ENCODE measurements at places on chromosomes 16 and 17. TPM values are rescaled to one million over a fixed set of nuclear protein-coding genes. Genes with fewer than 3 reads are reported as not detected.

- peak; percentile 25 for DNase-seq
Observed at GRCh38 chr17:37100231-37100630, 151.5 kb downstream of the AATF start.

GRCh38 chr17:9410301-9410700 lies 165.3 kb downstream of the STX8 start:
- DNase-seq = no peak

Gene ARL5C
- polyA plus RNA-seq = not detected

- DNase-seq = no peak
Observed at GRCh38 chr17:17366941-17367875, 64.0 kb downstream of the NT5M start.

- no peak for DNase-seq
Observed at GRCh38 chr17:76365256-76365903, 11.7 kb upstream of the PRPSAP1 start.

- DNase-seq = no peak
Observed at GRCh38 chr17:63983320-63983719, 10.6 kb upstream of the SCN4A start.

DNA sequence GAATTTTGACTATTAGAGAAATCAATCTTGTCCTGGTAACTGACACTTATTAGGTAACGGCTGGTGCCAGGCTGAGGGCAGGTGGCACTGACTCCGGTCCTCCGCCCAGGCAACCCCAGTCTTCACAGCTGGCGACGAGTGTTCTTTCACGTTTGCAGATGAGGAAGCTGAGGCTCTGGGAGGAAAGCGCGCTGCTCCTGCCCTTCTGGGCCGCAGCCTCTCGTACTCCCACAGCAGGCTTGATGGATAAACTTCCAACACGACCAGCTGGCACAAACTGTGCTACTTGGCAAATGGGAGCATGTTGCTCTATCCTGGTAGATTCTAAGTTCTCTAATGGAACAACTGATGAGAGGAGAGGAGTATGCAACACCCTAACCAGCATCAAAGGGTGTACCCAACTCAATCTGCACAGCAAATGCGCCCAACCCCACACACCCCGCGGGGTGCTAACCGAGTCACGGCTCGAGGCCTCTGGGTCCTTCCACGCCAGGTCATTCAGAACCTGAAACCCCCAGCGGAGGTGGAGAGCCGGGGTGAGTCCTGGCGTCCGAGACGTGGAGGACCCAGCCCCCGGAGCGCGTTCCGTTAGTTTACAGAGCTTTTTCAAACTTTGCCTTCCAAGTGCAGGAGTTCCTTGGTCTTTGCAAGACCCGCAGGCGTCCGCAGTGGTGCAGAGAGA lies 477 bp upstream of the SLC47A1 start:
- DNase-seq = peak; percentile 22

- no peak for DNase-seq
Observed at GRCh38 chr16:81321039-81321438, 6.3 kb downstream of the GAN start.

Gene ZNF598
- polyA plus RNA-seq = 42.1 TPM

GRCh38 chr16:17318238-17318637 lies 152.5 kb downstream of the XYLT1 start:
- DNase-seq = peak; percentile 70

DNA sequence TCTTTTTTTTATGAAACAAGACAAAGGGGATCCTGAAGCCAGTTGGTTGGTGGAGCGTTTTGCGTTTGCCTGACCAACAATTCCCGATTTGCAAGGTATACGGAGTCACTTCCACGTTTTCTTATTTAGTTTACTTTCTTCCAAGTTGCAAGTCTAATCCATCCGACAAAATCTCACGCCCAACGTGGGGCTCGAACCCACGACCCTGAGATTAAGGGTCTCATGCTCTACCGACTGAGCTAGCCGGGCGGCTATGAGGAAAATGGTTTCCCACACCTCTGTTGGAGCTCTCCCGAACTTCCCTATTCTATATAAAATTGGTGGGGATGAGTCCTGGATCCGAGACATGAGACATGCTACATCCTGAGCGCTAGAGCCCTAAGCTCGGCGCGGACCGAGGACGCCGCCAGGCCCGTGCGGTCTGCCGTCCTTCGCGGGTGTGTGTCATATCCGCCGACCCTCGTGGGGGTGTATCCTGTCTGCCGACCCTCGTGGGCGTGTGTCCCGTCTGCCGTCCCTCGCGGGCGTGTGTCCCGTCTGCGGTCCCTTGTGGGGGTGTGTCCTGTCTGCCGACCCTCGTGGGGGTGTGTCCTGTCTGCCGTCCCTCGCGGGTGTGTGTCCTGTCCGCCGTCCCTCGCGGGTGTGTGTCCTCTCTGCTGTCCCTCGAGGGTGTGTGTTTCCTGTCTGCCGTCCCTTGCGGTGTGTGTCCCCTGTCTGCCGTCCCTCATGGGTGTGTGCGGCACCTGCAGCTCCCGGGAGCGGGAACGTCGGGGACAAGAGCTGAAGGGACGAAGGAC lies 22.6 kb downstream of the ZNF213 start:
- DNase-seq = peak; percentile 66

DNA sequence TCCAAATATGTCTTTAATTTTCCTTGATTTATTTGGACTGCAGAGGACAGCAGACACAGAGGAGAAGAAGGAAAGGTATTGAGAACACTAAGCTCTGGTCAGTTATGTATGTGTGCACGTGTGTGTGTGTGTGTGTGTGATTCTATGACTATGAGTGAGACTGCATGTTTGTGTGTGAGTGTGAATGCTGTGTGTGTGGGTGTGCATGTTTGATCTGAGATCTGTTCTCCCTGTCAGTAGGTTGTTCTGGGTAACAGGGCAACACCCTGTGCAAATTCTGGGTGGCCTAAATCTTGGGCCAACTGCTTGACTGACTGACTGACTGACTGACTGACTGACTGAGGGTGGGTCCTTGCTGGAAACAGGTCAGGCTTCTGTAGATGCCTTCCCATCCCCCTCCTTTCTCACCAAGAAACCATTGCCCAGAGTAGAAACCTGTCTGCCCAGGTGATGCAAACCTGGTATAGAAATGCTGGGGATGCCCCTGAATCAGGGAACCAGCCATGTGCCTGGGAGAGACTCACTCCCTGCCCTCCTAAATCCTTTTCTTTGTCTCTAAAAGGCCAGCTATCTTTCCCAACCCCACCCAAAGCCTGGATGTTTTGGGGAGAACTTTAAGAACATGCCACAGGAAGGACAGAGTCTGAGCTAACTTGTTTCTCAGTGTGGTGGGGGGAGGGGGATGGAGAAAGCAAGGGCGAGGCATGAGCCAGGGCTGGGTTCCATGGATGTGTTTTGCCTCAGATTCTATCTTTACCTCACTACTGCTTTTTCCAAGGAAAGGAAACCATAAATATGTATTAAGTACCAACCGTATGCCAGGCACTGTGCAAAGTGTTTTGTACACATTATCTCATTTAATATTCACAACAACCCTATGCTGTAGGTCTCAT lies 4.5 kb upstream of the NR1D1 start:
- DNase-seq = no peak

DNA sequence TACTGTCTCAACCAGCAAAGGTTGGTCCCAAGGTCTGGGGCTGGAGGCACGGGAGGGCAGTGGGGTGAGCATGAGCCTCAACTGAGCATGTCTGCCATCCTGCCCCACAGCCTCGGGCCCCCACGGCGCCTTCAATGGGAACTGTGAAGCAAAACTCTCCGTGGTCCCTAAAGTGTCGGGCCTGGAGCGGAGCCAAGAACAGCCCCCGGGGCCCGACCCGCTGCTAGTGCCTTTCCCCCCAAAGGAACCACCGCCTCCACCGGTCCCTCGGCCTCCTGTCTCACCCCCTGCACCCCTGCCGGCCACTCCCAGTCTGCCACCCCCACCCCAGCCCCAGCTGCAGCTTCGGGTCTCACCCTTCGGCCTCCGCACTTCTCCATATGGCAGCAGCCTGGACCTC lies 4.2 kb downstream of the FBRS start:
- peak; percentile 4 for DNase-seq

DNA sequence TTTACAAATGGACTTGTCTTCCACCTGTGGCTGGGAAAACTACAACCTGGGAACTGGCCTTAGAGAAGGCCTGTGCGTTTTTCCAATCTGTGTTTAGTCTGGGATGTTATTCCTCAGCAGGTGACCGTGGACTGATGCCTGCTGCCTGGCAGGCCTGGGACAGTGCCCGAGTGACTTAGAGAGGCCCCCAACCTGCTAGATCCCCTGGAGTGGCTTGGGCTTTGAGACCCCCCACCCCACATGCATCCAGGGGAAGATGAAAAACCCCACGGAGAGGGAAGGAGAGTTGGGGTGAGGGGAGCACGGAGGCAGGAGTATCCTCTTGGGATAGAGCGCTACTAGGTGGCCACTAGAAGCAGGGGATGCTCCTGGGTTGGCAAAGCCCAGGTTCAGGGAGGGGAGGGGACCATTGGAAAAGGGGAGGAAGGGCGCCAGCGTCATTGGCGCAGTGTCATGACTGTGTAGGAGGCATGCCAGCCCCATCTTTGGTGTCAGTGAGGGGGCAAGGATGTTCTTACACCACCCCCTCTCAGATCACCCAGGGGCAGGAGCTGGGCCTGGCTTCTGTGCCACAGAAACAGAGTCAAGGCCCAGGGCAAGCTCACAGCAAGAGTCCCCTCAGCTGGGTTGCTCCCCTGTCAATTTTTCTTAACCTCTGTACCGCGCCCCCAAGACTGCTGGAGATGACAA lies 54.1 kb downstream of the MEAK7 start:
- DNase-seq = no peak

- no peak for DNase-seq
Observed at GRCh38 chr16:67388191-67388590, 5.1 kb downstream of the TPPP3 start.

GRCh38 chr17:72900654-72900971 lies 191.9 kb downstream of the SLC39A11 start:
- no peak for DNase-seq

Gene TUBG1
- polyA plus RNA-seq = 10.2 TPM

- no peak for DNase-seq
Observed at GRCh38 chr17:75920045-75920560, 15.4 kb upstream of the MRPL38 start.

Gene KCNH4
- not detected for polyA plus RNA-seq

- DNase-seq = no peak
Observed at GRCh38 chr17:35496451-35497290, 40.8 kb downstream of the SLFN12L start.

Gene CIBAR2
- not detected for polyA plus RNA-seq

- DNase-seq = no peak
Observed at GRCh38 chr17:5485270-5486205, at the start of gene DERL2. Gene DERL2, minus strand, starts transcription at chr17:5486178. Its CDS starts 17 bp downstream, at chr17:5486161.

DNA sequence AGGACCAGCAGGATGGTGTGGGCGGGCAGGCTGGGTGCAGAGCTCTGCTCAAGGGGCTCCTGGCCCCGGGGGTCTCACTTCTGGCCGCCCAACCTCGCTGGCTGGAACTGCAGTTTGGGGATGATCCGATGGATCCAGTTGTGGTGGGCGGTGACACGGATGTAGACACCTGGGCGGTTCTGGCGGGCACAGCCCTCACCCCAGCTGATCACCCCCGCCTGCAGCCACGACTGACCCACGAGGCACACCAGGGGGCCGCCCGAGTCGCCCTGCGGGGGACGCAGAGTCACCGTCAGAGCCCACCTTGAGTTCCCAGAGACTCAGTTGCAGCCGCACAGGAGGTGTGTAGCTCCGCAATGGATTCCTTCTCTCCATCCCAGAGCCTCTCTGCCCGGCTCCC lies 7.5 kb downstream of the PRSS27 start:
- DNase-seq = no peak

GRCh38 chr16:58789351-58789750 lies 55.2 kb upstream of the GOT2 start:
- no peak for DNase-seq

- DNase-seq = no peak
Observed at GRCh38 chr17:42559075-42559474, 2.9 kb upstream of the COASY start.

- DNase-seq = no peak
Observed at GRCh38 chr17:28391401-28391800, 14.6 kb downstream of the SLC46A1 start.

GRCh38 chr17:37490638-37491614 lies 1.2 kb downstream of the DUSP14 start:
- DNase-seq = peak; percentile 45

Gene TMED6
- polyA plus RNA-seq = not detected

Gene CD300LD
- polyA plus RNA-seq = 0.41 TPM

DNA sequence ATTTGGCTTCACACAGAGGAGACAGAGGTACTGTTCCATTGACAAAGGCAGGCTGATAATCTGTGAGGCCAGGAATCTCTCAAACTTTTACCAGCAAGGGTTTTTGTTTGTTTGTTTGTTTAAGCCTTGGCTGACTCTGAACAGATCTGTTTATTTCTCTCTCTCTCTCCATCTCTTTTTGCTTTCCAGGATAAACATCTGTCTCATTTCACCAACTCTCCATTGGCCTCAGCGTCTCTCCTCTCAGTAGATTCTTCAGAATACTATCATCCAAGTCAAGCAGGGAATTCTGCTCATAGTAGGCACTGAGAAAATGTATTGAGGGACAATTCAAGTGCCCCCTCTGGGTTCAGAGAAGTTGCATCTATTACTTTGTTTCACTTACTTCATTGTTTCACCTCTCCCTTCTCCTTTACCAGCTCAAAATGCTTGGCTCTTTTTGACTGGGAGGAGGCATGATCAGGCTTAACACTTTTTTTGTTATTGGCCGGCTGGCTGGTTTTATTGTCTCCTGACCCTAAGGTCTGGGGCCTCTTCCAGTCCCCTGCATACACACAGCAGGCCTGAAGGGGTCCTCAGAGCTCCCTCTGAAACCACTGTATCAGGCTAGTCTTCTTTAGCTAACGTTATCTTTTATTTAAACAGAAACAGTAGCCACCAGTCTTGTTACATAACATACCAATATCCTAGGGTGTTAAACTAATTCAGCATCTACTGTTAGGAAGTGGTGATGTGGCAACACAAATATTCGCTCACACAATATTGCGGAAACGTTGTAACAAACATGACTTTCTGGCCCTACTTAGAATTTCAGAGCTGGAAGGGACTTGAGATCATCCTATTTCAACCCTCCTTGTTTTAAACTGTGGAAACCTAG lies 2.0 kb upstream of the YPEL2 start:
- peak; percentile 61 for DNase-seq

GRCh38 chr16:27413956-27414355 lies 12.0 kb downstream of the IL21R start:
- DNase-seq = no peak

- DNase-seq = no peak
Observed at GRCh38 chr17:75542728-75543336, 17.3 kb downstream of the LLGL2 start.
